ENCODE measurements at places on chromosomes 1 and 21. TPM values are rescaled to one million over a fixed set of nuclear protein-coding genes. Genes with fewer than 3 reads are reported as not detected.

TBX19 gene
- total RNA-seq: 0.33 TPM

RHBDL2 gene
- total RNA-seq: 0.25 TPM

ATXN7L2 gene
- 2.1 TPM for total RNA-seq

CD2 gene
- total RNA-seq: not detected

RCOR3 gene
- 23.2 TPM for total RNA-seq

LRRC3 gene
- 0.37 TPM for total RNA-seq

CELA2A gene
- total RNA-seq: not detected

PROK1 gene
- total RNA-seq: not detected

GSTM1 gene
- total RNA-seq: 0.37 TPM

INAVA gene
- total RNA-seq: not detected

RRP1 gene
- total RNA-seq: 16.7 TPM

FNDC10 gene
- total RNA-seq: 0.77 TPM

C1orf232 gene
- not detected for total RNA-seq

AADACL3 gene
- total RNA-seq: not detected

SRGAP2C gene
- total RNA-seq: 33.4 TPM

RPS27 gene
- 1,068 TPM for total RNA-seq

CPLANE2 gene
- 14.4 TPM for total RNA-seq
